ENCODE measurements at places on chromosomes 16 and 17.

- no peak for DNase-seq
Measured at GRCh38 chr16:86353948-86354347, 156.4 kb upstream of the FOXF1 start.

GRCh38 chr16:86447228-86447627 lies 63.1 kb upstream of the FOXF1 start:
- no peak for DNase-seq

DNA sequence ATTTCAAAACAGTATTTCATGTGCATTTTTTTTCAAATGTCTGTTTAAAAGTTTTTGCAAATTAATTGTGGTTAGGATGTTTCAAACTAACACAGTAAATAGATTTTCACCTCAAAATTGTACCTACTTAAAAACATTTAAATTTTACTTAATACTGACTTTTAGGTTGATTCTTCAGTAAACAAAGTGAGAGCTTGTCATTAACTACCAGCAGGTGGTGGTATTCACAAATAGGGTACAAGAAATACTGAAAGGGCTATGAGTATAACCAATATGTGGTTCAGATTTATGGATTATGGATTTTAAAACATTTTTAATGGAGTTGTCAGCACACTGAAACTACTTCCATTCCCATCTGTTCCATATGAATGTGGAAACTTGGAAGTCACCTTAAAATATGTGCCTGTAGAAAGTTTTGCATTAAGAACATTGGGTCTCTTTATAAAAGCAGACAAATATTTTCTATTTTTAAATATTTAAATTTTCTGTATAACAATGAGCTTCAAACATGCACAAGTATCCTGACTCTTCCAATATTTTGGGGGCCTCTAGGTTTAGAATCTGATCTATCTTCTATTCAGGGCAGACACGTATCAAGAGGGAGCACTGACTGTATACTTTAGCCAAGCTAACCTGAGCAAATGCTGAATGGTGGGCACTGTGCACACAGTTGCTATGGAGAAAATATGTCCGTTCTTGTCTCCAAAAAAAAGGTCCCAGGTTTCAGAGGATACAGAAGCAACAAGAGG lies 155.6 kb downstream of the SNX11 start:
- no peak for DNase-seq

GRCh38 chr16:3193221-3194212 lies 5.5 kb downstream of the OR1F1 start:
- DNase-seq: no peak

GRCh38 chr16:4123616-4124300 lies 7.5 kb upstream of the ADCY9 start:
- no peak for DNase-seq

DNA sequence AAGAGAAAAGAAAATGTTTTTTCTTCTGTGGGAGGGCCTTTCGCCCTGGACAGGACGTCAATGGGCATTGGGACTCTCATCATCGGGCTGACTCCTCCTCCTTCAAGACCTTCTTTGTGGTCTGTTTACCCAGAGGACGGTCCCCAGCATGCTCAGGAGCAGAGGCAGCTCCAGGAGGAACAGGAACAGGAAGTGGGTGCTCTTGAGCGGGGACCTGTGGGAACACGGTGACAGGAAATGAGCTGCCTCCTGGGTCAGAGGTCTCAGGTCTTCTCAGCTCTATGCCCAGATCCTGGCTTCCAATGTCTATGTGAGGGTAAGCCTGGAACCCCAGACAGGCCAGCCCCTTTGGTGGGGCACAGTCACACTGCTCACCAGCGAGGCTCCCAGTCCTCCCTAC lies 12.2 kb downstream of the CD300LD start:
- no peak for DNase-seq

DNA sequence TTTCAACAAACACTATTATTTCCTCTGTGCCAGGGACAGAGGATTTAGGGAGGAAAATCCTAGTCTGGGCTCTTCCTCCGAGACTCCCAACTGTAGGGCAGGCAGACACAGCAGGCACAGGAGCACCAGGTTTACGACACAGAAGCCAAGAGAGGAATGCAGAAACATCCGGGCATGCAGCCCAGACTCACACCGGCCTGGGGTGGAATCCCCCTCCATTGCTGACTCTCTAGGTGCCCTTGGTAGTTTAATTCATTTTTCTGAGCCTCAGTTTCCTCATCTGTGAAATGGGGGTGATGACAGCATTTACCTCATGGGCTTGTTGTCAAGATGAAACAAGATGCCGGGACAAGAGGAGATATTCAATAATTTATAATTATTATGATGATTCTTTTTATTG lies 14.9 kb downstream of the CA4 start:
- DNase-seq: no peak

DNA sequence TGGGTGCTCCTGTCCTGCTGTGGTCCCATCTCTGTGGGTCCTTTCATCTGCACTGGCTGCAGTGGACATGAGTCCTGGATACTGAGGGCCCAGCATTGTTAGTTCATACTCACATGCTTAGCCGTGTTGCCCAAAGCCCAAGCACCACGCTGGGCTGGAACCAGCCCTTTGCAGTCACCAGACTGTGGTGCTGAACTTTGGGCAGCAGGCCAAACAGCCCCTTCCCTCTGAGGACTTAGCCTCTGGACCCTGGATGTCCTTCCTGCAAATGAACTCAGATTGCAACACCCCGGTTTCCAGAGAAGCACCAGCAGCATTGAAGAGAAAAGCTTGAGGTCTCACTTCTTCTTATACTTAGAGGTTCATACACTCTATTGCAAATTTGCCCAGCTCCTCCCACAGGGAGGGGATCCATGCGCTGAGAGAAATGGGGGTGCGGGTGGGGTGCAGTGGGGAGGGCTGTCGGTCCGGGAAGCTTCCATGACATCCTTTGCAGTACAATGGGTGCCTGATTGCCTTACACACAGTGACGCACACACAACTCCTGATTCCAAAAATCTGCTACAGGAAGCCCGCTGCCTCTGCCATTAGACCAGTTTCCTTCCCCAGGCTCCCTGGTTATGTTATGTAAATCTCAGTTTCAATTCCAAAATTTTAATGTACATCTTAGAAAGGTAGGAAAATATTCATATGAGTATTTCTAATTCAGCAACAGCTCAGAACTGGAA lies 65.8 kb downstream of the RGS9 start:
- DNase-seq: no peak

DNA sequence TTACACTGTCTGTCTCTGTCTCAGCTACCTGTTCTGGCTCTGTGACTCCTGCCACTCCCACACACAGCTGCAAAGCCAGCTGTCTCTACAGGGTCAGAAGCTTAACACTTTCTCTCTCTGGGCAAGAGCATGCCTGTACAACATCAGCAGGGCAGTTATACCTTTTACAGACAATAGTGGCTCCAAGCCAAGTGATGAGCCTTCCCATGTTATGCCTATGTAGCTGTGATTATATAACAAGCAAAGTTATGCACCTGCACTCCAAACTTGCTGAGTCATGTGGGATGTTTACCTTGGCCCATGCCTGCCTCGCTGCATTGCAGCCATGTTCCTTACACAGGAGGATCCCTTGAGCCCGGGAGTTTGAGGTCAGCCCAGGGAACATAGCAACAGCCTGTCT lies 31.8 kb upstream of the APPBP2 start:
- no peak for DNase-seq

DNA sequence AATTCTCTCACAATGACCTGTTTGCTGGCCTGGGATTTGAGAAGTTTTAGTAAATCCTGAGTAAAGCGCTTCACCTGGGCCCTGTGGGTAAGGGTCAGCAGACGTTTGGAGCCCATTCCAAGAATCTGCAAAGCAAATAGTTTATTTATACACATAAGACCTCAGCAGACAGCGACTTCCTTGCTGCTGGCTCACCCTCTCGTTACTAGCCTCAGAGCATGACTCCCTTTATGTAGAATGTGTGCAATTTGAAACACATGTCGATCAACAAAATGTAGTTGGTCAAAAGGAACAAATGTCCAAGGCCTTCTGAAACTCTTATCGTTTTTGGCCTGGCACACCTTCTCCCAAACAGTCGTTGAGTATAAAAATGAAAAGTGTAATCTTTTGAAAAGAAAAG lies 31.3 kb downstream of the MARF1 start:
- no peak for DNase-seq

DNA sequence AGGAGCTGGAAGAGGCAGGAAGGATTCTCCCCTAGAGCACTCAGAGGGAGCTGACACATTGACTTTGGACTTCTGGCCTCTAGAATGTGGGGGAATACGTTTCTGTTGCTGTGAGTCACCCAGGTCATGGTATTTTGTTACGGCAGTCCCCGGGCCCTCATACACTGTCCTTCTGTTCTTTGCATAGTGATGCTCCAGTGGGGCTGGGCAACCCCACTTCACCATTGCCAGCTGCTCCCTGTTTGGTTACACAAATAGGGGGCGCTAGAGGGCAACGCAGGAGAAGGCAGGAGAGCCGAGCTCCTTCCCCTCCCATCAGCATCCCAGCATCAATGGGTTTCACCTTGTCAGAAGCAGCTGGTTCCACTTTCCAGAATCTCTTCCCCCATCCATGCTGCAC lies 257.7 kb upstream of the FOXF1 start:
- no peak for DNase-seq

- no peak for DNase-seq
Measured at GRCh38 chr17:69960755-69961154, 114.3 kb upstream of the KCNJ16 start.

DNA sequence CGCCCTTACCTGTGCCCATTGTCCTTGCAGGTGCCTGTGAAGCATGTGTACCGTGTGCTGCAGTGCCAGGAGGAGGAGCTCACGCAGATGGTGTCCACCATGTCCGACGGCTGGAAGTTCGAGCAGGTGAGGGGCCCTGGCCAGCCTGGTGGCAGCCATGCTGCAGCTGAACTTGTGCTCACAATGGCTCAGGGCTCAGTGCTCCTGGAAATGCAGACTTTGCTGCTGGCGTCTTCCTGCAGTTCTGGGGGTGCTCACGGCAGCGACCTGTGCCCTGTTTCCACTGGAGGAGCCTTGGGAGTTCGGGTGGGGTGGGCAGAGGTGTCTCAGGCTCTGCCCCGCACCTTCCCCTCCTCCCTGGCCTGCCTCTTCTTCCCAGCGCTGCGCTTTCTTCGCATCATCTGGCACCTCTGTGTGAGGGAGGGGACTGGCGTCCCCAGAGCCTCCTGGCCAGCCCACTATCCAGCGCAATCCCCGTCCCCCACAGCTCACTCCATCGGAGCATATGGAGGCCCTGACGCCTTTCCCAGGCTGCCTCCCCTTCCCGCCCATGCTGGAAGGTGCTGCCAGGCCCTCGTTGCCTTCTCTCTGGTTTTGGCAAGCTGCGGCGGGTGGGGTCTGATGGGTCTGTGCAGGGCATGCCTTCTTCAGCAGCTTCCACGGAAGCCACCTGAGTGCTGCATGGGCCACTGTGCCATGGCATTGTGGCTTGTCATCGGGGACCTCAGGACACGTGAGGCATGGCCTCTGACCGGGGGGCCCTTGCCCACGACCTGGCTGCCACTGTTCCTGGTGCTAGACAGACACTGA lies 17.7 kb downstream of the KCTD5 start:
- DNase-seq: no peak

DNA sequence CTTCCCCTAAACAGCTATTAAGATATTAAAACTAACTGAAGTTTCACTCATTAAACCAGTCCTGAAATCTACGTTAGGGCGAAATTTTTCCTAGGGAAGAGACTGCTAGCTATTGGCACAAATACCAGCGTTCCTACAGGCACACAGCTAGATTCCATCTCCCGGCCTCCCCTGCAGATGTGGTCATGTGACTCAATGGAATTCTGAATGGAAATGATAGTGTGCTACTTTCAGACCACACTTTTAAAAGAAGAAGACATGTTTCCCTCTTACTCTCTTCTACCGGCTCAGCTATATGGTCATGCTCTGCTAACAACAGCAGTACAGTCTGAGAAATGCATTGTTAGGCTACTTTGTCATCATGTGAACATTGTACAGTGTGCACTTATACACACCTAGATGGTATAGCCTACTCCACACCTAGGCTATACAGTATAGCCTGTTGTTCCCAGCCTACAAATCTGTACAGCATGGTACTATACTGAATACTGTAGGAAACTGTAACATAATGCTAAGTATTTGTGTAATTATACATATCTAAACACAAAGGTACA lies 31.4 kb downstream of the OGFOD1 start:
- DNase-seq: no peak

DNA sequence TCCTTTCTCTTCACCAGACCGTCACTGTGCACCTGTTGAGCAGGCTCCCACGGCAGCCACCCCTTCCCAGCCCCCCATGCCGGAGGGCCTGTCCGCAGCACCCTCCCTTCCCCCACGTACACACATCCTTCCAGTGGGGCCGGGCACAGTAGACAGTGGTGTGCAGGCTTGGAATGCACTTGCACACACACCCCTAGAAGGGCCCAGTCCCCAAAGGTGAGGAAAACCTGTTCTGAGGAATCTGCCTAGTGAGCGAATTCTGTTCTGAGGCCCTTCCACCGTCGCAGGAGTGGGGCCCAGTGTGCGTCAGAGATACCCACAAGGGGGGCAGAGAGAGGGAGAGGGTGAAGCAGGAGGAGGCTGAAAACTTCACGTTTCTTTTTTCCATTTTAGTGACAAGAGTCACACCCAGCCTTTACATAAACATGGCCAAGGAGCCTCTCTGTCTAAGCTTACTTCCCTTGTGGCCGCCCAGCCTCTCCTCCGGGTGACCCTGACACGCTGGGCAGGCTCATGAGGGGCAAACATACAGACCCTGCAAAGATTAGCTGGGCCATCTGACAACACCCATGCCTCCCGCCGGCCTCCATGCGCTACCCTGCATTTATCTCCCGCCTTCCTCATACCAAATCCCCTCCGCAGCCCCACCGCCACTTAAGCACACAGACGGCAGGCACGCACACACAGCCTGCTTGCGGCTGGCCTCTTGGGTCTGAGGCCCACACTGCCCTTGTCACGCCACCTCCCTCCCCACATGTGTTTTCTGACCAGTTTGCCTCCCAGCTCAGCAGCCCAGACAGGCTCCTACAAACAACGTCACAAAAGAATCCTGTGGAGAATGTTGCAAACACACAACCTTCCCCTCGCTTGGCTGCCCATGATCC lies 1.8 kb downstream of the ZBTB4 start:
- peak; percentile 16 for DNase-seq

GRCh38 chr17:82938486-82938872 lies 98.7 kb upstream of the ZNF750 start:
- no peak for DNase-seq

DNA sequence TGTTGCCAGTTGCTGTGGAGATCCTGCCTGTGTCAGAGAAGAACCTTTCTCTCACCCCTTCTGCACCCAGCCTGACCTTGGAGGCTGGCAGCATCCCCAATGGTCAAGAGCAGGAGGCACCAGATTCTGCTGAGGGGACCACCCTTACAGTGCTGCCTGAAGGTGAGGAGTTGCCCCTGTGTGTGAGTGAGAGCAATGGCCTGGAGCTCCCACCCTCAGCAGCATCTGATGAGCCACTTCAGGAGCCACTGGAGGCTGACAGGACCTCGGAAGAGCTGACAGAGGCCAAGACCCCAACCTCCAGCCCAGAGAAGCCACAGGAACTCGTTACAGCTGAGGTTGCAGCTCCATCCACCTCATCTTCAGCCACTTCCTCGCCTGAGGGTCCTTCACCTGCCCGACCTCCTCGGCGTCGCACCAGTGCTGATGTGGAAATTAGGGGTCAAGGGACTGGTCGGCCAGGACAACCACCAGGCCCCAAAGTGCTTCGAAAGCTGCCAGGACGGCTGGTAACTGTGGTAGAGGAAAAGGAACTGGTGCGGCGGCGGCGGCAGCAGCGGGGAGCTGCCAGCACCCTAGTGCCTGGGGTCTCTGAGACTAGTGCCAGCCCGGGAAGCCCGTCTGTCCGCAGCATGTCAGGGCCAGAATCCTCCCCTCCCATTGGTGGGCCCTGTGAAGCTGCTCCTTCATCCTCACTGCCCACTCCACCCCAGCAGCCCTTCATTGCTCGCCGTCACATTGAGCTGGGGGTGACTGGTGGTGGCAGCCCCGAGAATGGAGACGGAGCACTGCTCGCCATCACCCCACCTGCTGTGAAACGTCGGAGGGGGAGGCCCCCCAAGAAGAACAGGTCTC lies 10.2 kb upstream of the PHKG2 start:
- no peak for DNase-seq
